ENCODE measurements at places on chromosomes 13 and 19. TPM values are rescaled to one million over a fixed set of nuclear protein-coding genes. Genes with fewer than 3 reads are reported as not detected.

Gene PCDH8
- polyA plus RNA-seq, result 0.09 TPM

Gene CCDC194
- polyA plus RNA-seq, result not detected

- DNase-seq, result no peak
Measured at GRCh38 chr13:26133851-26134250, 82.0 kb upstream of the SHISA2 start.

- DNase-seq, result peak; percentile 67
Measured at GRCh38 chr13:49308097-49308875, 60.6 kb downstream of the CDADC1 start.

DNA sequence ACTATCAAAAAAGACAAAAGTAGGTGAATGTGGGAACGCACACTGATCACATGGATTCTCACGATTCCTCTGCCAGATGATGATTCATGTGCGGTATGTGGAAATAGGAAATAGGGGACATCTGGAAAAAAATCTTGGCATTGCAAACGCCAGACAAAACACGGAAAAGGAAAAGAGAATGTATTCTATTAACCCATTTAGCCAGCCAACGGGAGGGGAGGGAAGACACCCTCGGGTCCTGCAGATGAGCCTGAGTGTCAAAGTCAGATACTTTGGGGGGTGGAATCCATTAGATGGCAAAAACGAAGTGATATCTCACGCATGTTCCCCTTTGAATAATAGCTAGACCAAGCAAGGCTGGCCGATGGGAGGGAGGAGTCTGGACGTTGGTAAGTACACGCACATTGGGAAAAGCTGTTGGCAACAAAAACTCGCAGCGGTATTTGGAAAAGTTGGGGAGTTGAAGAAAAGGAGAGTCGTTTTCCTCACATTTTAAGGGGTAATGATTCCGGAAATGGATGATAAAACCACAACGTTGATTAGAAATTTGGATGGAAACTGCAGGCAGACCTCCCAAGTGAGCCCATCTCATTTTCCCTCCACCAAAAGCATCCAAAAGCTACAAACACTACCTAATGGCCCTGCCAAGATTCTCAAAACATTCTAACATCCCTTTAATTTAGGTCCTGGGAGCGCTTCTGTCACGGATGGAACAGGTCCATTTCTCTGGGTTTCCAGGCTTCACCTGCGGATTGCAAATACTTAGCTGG lies 73.6 kb downstream of the COL4A1 start:
- DNase-seq, result no peak

All from urinary bladder (tissue), 4 donors.